Activated CD8-positive, alpha-beta memory T cell treated with anti-CD3 and anti-CD28 coated beads for 1 hour (primary cell): ENCODE measurements at places on chromosomes 3 and 15.

GRCh38 chr3:39268549-39268900, 11.3 kb downstream of the CX3CR1 start:
- DNase-seq = no peak

- DNase-seq = peak; percentile 40
Observed at GRCh38 chr3:186519021-186519658, 25.0 kb downstream of the CRYGS start.

DNA sequence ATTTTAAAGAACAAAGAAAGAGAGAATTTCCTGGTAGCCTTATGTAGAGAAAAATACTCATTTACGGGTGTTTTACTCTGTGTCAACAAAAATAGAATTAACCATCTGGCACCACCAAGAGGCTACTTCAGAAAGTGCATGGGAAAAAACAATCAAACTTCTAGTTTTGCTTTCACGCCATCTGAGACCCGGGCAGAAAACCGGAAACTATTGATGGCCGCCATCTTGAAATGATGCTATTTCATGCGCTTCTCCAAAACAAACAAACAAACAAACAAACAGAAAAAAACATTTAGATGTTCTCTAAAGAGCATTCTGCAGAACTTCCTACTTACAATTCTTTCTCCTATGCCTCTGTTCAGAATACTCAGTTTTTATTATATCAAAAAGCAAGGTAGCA, 49.4 kb upstream of the SYNPR start:
- DNase-seq = no peak

DNA sequence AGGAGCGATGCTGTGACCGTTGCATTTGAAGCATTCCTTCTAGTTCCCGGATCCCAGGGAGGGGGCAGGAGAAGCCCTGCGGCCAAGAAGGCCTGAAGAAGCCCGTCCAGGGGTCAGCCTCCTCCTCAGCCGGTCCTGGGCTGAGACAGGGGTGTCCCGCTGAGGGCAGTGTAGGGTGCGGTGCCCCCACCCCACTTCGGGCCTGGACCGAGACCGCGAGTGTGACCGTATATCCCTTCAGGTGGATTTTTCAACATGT, 2.8 kb downstream of the OCA2 start:
- DNase-seq = no peak

DNA sequence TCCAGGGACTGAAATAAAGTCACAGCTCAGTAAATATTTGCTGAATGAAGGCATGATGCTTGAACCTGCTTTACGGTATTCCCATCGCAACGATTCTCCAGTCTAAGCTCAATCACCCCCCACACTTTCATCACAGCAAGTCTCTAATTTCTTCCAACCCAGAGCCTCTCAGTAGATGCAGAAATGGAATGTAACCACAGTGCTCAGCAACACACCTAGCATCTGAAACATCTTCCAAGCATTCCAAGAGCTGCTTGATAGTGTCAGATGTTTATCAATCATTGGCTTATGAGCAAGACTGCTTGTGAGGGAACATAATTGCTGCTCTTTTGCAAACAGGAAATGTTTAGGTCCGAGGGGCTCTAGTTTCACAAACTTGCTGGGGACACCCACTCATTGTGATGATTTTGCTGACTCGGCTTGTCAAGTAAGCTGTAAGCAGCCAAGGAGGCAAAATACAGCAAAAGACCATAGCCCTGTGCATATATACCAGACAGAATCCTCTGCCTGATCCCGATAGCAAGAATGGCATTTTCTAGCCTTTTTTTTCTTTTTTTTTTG, 751.2 kb downstream of the NR2F2 start:
- no peak for DNase-seq

DNA sequence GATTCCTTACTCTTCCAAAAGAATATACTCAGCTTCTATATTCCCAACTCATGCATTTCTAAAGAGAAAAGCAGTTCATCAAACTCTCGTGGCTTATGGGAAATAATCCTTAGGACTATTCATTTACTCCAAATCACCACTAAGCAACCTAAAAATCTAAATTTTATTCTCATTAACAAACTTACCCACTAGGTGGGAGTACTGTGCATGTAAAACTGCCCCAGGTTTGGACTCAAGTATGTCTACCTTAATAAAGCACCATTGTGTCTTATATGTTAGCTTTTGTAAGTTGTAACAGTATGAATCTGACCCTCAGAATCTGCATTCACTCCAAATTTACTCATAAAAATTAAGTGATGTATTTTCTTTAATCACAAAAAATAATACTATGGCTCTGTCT, 25.3 kb downstream of the RAD18 start:
- DNase-seq = no peak

GRCh38 chr15:63698692-63699091, 101.5 kb downstream of the FBXL22 start:
- no peak for DNase-seq

DNA sequence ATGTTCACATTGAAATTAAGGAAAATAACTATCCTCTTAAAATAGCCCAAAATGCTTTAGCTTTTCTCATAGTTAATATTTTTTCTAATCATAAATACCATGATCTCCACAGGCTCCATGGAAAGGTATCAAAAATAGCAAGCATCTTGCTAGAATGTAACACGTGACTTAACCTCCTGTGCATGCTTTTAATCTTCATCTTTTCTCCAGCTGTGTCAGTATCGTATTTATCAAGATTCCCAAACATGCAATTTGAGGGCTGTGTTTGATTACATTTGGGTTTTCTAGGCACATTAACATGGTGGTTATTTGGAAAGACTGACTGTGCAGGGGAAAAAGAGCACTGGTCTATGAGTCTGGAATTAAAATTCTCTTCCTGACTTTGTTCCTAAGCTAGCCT, 472.5 kb upstream of the MCTP2 start:
- no peak for DNase-seq

GRCh38 chr3:159800434-159801155, 188.0 kb upstream of the IL12A start:
- DNase-seq = no peak

- DNase-seq = no peak
Observed at GRCh38 chr15:67033012-67033411, 32.4 kb upstream of the SMAD3 start.

DNA sequence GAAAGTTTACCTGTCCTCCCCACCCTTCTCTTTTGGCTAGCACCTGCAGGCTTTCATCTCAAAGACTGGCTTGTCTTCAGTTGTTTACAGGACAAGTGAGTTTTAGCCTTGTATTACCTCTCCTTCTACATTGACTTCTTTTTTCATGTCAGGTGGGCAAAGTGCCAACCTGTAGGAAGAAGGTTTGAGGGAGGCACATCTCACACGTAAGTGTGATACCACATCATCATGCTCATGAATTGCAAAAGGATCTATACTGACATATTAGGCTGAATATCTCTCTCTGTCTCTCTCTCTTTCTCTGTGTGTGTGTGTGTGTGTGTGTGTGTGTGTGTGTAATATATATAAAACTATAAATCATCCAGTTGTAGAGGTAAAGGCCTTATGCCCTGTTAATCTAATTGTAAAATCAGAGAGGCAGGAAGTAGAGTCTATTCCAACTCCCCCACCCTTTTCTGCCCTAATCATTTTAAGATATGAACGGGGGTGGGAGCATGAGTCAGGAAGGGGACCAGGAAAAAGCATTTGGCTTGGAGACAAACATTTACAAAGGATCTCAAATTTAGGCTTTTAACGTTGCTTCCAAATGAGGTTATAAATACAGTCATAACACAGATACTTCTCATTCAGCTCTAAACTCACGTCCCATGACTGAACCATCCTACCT, 107.0 kb upstream of the PFN2 start:
- DNase-seq = no peak

- DNase-seq = no peak
Observed at GRCh38 chr3:157300981-157301663, 135.5 kb upstream of the PTX3 start.

- DNase-seq = no peak
Observed at GRCh38 chr3:172280406-172281051, 167.7 kb downstream of the GHSR start.

GRCh38 chr3:145518639-145519038, 642.3 kb downstream of the PLOD2 start:
- no peak for DNase-seq

GRCh38 chr3:123390865-123391600, 57.9 kb downstream of the ADCY5 start:
- no peak for DNase-seq

DNA sequence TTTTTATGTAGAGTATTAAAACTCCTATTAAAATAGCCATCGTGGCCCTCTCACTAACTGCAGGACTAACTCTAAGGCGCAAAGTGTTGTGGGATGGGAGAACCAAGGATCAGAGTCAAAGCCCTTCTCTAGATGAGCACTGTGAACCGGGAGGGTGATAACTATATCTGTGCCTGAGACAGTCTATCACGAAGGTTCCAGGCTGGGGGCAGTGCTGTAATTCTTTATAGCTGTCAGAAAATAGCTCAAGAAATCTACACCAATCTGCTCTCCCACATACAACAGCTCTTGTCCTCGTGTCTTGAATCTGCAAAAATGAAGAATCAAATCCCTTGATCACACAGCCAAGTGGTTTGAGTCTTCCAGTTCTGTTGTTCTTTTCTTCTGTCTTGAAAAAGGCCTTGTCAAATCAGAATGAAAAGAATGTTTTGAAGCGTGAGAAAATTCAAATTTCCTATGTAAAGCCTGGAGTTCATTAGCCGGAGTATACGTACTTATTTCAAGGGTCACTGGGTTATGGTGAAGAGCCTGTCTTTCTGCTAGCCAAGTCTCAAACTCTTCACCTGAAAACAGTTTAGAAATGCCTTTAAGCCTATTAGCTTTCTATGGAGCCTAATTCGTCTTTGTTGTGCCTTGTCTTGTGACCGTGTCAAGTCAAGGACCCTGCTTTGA, 185.3 kb upstream of the NECTIN3 start:
- no peak for DNase-seq

GRCh38 chr15:94255540-94255939, 24.2 kb downstream of the MCTP2 start:
- no peak for DNase-seq

GRCh38 chr3:160686955-160687535, 10.1 kb downstream of the ARL14 start:
- DNase-seq = no peak

DNA sequence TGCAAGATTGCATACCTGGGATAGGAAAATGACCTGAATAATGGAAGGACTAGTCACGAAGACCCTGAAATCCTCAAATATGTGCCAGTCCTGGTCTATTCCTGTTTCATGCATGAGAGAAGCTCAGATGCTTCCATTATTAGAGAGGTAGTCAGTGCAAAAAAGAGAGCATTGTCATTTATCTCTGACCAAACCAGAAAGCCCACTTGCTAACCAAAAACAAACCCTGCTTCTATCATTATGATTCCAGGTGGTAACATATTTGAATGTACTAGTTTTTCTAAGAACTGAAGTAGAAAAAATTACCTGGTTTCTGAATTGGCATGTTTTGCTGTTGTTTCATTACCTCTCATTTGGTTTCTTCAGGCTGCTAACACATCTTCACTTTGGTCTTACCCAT, 160.8 kb upstream of the MANF start:
- no peak for DNase-seq

- no peak for DNase-seq
Observed at GRCh38 chr3:114480442-114480841, 186.6 kb downstream of the TIGIT start.

DNA sequence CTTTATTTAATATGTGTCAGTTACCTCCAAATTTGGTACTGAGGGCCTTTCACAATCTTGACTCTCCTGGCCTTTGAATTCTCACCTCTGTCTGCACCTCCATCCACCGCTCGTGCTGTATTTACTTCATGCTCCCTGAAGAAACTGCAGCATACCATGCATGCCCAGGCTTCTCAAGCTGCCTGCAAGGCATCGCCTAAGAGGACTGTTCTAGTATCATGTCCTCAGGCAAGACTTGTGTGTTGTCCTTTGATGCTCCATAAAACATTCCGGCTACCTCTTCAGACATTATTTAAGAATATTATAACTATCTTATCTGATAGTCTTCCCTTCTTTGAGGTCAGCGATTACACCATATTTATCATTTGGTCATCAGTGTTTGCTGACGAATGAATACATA, 682.5 kb downstream of the NR2F2 start:
- DNase-seq = no peak

- DNase-seq = no peak
Observed at GRCh38 chr3:134355416-134355815, 18.8 kb downstream of the AMOTL2 start.

GRCh38 chr15:34470091-34470490, 32.5 kb upstream of the GOLGA8A start:
- no peak for DNase-seq

DNA sequence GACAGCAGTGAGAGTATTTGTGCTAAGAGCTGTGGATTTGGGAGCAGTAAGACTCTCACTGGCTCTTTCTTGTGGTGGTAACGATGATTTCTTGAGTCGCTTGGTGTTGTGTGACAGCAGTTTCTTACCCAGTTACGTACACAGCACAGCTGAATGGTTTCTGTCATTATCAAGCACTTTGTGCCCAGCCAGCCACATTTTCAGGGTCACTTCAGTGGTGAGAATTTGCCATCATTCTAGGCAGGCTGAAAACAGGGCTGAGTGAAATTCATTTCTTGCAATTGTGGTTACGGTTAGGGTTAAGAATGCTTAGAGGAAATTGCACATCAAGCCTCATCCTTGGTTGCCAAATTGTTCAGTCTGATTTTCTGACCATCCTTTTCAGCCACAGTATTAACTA, 130.1 kb downstream of the RYR3 start:
- DNase-seq = no peak

- DNase-seq = no peak
Observed at GRCh38 chr3:197371591-197372046, 73.2 kb upstream of the DLG1 start.

- DNase-seq = no peak
Observed at GRCh38 chr3:8982509-8982908, 19.2 kb upstream of the RAD18 start.

DNA sequence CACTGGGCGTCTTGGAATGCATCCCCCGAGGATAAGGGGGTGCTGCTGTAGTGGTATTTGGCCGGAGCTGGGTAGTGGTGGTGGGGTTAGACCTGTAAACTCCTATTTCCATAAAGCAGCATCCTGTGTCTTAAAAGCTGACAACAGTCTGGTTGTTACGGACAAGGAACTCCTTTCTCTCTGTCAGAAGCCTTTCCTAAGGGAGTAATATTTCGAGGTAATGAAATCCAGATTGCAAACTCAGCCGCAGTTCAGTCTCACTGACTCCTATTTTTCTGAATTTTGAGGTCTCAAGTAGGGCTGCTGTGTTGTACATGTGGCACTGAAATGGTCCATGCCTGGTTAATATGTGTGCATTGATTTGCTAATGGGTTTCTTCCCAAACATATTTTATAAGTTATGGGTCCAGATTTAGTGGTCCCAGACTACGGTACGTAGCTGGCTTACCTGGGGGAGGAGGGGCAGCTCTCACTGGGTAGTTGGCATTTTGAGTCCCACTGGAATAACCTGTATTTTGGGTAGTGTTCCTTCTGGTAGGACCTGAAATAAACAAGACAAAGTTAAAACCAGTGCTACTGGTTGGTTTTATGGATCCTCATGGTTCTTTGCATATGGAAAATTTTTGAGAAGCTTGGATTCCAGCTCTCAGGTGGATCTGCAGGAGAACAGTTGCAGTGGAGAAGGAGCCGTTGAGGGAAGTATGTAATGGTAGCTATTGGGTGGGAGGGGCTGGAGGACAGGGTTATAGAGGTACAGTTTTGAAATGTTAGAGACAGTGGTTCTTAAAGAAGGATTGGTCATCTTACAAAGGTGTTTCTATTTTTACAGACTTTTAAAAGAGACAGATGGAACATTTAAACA, 48.6 kb upstream of the LDHAL6B start:
- no peak for DNase-seq
